ENCODE measurements at places on chromosomes 5 and 9. TPM values are rescaled to one million over a fixed set of nuclear protein-coding genes. Genes with fewer than 3 reads are reported as not detected.

COMMD10 gene
- 24.3 TPM for total RNA-seq

DNA sequence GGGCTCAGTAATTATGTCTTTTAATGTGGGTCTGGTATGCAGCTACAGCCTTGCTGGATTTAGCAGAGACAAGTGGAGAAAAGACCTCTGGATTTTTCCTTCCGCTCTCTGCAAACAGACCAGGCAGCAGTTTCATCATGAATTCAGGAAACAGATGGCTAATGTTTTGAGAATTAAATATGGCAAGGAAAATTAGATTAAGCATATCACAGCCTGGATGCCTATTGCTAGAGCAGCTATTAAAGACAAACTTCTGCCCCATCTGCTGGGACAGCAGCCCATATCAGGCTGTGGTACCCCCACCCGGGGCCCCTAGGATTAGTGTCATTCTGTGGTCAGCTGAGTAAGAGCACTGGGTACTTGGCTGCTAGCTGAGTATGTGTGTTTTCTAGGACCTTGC is 6.2 kb downstream of the SKP2 start:
- H3K27ac ChIP-seq = no peak overlapping the region
- peaks cover 76% of the 10 kb centered on the region for H3K36me3 ChIP-seq
- no peaks in the 10 kb centered on the region for H3K27me3 ChIP-seq
- H3K4me1 ChIP-seq = peaks cover 48% of the 10 kb centered on the region
- H3K4me3 ChIP-seq = no peak overlapping the region

DNA sequence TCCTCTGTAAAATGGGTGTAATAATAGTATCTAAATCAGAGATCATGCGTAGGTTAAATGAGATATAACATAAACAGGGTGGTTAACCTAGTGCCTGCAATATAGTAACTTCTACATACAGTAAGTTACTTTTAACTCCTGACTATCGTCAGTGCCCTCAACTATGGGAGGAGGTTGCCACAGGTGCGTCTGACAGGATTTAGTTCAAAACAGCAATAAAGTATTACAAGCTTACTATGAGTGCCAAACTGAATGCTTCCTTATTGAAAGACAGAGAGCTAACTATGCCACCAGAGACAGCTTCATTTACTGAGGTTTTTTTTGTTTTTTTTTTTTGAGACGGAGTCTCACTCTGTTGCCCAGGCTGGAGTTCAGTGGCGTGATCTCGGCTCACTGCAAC is 209.0 kb downstream of the ADAMTSL1 start:
- H3K4me3 ChIP-seq = no peak overlapping the region
- no peak overlapping the region for H3K27ac ChIP-seq
- H3K36me3 ChIP-seq = no peaks in the 10 kb centered on the region
- no peak for DNase-seq
- H3K27me3 ChIP-seq = no peaks in the 10 kb centered on the region
- no peaks in the 10 kb centered on the region for H3K4me1 ChIP-seq

DNA sequence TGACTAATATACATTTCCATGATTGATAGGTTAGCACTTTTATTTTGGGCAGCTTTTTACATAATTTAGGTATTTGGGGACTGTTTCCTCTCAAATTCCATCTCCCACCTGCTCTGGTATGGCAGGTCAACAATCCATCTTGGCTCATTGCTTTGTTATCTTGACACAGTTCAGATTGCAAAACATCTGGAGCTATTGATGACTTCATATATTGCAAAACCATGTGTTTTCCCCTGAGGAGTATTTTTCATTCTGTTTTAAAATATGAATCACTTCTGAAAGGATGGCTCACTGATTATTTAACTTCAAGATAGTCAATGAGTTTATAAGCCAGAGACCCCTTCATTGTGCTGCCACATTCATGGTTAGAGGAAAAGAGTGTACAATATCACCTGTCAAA is 1206.0 kb upstream of the C9orf72 start:
- DNase-seq = no peak
- no peak overlapping the region for H3K27ac ChIP-seq
- no peaks in the 10 kb centered on the region for H3K4me1 ChIP-seq
- H3K4me3 ChIP-seq = no peak overlapping the region
- no peaks in the 10 kb centered on the region for H3K36me3 ChIP-seq

GRCh38 chr5:53326424-53327153 is 153.8 kb upstream of the FST start:
- H3K27ac ChIP-seq = no peak overlapping the region
- H3K36me3 ChIP-seq = no peaks in the 10 kb centered on the region
- H3K27me3 ChIP-seq = no peaks in the 10 kb centered on the region

Measured in activated CD4-positive, alpha-beta memory T cell treated with anti-CD3 and anti-CD28 coated beads for 36 hours (primary cell).